Stimulated activated CD4-positive, alpha-beta T cell treated with anti-CD3 and anti-CD28 coated beads, Interleukin-1b, Interleukin-23, amount 100 ng/mL, for 4 hours (primary cell): ENCODE measurements at places on chromosomes 6 and 20.

GRCh38 chr6:29945281-29945820, 3.0 kb downstream of the HLA-A start:
- DNase-seq: no peak

DNA sequence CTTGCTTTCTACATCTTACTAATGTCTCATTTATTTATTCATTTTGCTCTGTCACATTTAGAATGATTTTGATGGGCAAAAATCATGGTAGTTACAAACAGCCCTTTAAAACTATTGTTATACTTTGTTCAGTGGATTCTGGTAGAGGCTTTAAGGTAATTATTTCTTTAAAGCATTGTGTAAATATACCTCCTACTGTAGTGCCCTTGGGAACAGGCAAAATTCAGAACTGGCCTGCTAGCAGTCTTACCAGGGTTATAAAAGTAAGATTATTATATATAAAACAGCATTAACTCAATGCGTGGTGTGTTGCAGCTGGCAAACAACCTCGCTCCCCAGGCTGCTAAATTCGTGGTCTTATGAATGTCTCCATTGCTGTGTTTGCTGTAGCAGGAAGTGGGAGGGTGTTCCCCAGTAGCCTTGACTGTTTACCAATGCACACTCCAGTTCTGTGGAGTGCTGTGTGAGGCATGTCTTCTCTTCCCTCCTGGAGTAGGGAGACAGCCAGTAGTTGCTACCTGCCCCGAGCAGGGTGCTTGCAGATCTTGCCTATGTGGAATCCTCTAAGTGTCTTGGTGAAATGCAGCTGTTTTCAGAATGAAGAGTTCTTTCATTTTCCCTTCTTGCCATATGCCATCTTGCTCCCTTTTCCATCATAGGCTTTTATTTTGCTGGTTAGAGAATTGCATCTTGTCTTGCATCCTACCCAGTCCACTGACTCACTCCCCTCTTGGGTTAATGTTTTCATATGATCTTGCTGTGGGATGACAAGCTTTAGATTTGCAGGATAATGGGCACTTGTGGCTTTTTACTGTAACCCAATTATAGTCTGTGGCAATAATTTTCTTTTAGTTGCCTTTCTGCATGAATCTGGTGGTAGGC, 45.3 kb downstream of the IGF2R start:
- no peak for DNase-seq

- DNase-seq: no peak
Observed at GRCh38 chr6:118641042-118641441, 10.3 kb downstream of the CEP85L start.

- DNase-seq: no peak
Observed at GRCh38 chr6:43699564-43700186, 12.1 kb upstream of the MRPS18A start.

DNA sequence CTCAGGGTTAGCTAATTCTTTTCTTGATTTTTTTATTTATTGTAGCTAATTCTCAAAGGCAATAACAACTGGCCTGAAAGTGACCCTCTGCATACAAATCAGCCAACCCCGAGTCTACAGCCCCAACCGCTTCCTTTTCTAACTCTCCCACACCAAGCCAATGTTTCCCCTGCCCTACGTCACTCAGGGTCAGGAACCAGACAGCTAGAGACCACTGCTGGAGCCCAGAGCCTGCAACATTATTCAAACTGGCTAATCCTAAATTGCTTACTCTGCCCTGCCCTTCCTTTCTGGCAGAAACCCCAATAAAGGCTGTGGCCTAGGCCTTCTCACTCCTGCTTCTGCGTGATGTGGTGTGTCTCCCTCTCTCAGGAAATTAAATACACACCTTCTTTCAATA, 320.7 kb downstream of the CBLN4 start:
- DNase-seq: no peak

DNA sequence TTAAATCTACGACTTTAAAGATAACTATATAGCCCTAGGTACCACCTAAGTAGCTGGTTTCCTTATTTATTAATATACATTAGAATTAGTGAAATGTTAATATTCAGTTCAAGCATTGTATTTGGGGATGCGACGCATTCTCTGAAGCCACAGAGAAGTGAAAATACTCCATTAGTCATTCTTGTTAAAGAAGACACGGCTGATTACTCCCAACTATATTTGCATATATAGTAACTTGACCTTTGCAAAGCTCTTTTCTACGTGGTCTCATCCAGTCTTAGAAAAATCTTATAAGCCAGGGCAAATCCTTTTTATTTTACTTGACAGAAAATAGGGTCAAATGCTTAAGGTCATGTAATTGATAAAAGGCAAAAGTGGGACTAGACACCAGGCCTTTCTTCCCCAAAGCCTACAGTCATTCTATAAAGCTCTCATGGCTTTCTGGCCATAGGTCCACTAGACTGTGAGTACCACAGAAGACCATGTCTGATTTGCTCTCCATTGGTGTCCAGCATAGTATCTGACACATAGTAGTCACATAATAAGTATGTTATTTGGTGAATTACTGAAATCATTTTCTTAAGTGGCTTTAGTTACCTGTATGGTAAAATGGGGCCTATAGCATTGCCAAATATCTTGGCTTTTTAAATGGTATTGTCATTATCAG, 11.3 kb downstream of the ZHX3 start:
- DNase-seq: no peak

DNA sequence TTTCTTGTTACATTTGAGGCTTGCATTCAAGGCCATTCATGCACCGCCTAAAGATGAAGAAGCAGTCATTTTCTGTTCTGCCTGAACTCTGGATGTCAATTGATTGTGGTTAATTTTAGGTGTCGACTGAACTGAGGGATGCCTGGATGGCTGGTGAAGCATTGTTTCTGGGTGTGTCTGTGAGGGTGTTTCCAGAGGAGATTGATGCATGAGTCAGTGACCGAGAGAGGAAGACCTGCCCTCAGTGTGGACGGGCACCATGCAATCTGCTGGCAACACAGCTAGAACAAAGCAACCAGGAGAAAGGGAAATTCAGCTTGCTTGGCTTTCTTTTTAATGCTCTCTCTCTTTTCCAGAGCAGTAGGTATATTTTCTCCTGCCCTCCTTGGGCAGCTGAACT, 164.1 kb upstream of the ECI2 start:
- no peak for DNase-seq

DNA sequence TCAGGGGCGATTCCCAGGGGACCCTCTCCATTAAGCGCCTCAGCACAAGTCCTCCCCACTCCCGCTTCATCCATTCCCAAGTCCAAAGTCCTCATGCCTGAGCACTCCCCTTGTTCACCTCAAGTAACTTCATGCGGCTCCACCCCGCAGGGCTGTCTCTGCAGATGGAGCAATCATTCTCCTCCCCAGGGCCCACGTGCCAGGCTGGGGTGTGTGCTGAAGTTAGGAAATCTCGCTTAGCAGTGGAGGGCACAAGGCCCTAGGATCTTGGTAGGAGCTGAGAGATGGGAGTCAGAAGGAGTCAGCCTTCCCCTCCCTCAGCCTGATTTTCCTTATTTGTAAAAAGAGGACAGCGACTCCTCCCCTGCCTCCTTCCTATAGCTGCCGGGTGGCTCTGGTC, 3.5 kb downstream of the TGM3 start:
- DNase-seq: no peak

DNA sequence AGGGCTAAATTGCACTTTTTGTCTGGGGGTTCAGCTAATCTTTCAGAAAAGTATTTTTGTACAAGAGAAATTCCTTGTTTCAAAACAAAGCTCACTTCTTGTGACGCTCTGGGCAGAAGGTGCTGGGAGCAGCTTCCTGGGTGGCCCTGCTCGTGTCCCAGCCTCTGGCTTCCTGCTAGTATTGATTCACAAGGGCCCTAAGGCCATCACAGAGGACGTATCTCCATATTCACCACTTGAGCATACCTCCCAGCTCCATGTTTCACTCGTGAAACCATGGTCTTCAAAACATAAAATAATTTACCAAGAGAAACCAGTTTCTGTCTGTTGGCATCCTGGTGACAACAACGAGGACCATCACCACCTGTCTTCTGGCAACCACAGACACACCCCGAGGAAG, 49.1 kb downstream of the SYNDIG1 start:
- DNase-seq: no peak

DNA sequence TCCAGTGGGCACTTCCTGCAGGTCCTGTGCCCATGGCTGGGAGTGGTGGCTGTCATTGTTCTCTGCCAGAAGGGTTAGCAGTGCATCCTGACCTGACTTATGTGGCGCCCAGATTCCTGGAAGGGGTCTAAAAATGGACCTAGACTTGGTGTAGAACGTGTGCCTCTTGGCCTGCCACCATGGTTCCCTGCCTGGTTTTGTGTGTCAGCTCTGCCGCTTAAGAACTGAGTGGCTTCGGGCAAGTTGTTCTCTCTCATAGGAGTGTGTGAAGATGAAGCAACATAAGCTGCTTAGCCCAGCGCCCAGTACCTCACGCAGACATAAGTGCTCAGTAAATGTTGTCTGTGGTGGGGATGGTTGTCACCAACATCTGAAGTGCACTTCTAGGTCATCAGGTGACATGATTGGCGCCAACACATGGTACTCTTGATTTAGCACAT, 52.1 kb downstream of the PTPN1 start:
- DNase-seq: no peak

DNA sequence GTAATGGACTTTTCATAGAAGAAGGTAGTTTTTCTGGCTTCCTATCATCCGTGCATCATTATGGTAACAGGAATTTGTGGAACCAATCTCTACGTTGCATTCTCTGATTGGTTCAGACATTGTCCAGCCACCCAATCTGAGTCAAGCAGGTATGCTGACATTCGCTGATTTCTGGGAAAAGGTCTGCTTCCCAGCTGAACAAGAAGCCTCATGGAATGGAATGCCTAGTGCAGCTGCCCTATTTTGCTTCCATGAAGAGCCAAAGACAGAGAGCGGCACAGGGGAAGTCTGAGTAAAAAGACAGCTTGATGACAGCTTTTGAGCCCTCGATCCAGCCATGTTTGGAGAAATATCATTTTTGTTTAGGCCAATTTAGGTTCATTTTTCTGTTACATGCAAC, 38.5 kb upstream of the TXLNB start:
- no peak for DNase-seq

DNA sequence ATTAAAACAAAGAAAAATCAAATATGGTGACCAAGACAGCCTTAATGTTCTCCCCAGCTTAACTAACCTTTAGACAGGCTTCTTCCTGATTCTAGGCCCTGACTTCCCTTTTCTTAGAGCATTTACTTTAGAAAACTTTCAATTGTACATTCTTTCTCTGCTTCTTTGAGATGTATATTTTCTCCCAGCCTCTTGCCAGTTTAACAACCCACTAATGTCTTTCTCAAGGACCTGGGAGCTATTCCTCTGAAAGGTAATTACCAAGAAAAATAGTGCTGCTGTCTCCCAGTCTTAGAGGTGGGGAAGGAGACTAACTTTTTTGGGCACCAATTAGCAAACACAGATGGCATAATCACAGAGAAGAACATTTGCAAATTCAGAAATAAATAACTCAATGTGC, 62.8 kb upstream of the KCNQ5 start:
- no peak for DNase-seq

DNA sequence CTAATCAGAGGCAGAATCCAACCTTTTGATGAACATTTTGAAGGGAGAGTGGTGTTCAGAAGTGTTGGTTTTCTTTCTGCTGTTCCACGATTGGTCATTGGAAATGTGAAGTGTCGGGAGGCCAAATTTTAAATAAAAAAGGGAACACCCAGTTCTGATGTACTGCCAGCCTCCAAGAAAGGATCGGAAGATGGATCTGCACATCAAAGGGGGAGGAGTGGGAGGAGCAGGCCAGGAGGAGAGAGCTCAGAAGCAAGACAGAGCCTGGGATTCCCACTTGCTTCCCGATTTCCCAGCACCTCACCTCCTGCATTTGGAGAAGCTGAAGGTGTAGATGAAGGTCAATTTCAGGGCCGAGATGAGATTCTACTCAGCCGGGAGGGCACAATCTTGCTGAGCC, 55.9 kb upstream of the NAA20 start:
- no peak for DNase-seq

DNA sequence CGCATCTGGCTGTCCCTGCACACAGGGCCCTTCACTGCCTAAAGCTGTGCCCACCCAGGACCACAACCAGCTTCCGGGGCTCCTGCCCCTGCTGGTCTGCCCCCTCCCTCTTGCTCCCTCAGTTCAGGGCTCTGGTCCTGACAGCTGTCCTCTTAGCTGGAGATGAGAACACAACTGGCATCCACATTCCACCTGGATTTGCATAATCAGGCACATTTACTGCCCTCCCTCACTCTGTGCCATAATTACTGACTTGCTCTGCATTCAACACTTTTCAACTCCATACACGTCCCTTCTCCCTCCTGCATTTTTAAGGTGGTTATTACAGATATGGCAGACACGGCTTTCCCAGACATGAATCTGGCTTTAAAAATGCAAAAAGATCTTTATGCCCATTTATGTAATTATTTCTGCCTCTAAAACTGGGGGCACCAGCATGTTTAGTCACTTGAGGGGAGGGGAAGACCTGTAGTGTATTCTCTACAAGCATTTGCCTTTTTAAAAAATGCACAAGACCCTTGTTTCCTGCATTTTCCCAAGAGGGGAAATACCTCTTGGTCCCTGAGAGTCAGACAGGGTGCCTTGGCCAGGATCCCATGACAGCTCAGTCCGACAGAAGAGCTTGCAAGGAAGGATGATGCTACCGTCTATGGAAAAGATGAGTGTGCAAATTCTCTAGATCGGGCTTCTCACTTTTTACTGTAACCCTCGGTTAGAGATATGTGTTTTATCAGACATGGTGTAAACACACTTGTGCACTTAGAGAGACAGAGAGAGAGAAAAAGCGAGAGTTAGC, 401.8 kb downstream of the PREX1 start:
- no peak for DNase-seq

DNA sequence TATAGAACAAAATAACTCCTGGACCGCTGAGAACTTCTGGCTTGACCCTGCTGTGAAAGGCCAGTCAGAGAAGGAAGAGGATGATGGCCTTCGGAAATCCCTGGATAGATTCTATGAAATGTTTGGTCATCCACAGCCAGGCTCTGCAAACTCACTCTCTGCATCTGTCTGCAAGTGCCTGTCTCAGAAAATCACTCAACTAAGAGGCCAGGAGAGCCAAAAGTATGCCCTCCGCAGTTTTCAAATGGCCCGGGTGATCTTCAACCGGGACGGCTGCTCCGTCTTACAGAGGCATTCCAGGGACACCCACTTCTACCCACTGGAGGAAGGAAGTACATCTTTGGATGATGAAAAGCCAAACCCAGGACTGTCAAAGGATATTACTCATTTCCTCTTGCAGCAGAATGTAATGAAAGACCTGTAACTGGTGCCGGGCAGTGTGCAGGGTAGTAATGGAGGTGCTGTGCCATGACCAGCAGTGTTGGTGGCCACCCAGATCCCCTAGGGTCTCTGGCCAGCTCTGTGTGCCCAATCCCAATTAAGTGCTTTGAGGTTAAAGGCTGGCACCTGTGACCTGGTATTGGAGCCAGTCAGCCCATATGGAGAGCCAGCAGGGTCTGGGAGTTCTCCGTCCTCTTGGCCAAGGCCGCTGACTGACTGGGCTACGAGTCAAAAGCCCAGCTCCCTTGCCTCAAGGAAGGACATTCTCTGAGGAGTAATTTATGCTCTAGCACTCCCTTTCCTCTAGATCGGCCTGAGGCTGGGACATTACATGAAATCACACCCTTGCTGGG, 87.1 kb downstream of the TRMT6 start:
- no peak for DNase-seq
